RWPE1 (cell line): ENCODE measurements at places on chromosomes 3 and 15.
A peak's percentile ranks its signal among the peaks of the same experiment; 100 is the strongest.

GRCh38 chr15:38758043-38758442 lies 193.4 kb upstream of the RASGRP1 start:
- DNase-seq, result no peak

DNA sequence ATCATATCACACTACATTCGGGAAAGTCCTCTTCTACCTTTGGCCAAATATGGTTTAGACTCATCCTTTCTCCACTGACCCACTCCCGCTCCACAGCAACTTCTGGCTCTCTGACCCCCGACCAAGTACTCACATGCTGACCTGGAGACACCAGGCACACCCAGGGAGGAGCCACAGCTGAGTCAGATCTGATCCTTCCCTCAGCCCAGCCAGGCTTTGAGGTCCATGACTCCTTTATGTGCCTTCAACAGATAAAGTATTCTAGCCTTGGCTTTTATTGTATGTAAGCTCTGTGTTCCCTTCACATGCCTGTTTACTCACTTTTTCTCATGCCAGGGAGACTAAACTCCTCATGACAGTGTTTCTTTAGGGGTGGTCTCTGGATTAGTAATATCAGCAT lies 166.9 kb upstream of the UMPS start:
- peak; percentile 37 for DNase-seq

- DNase-seq, result no peak
Measured at GRCh38 chr3:30760040-30760695, 134.3 kb downstream of the GADL1 start.

DNA sequence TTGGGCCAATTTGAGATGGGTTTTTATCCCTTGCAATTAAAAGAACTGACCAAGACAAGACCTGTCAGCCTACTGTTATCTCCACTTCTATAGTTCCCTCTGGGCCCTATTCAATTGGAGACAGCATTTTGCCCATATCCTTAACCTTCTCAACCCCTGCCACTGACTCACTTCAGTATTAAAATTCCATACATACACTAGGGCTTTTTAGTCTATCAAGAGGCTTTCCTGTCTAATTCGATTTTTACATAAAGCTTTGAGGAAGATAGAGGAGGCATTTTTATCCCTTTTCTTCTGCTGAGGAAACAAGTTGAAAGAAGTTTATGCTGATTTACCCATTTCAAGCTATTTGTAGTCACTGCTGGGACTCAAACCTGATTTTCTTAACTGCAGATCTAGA lies 51.1 kb downstream of the GTF2E1 start:
- no peak for DNase-seq

- DNase-seq, result no peak
Measured at GRCh38 chr3:73411993-73412392, 212.7 kb downstream of the PDZRN3 start.
